Mucosa of gallbladder (tissue), 1 donor: ENCODE measurements at places on chromosomes 3 and 15.
A peak's percentile ranks its signal among the peaks of the same experiment; 100 is the strongest.

- DNase-seq: peak; percentile 51
Measured at GRCh38 chr15:89455535-89455934, 40.8 kb downstream of the RHCG start.

GRCh38 chr3:16455001-16455400 lies 58.5 kb downstream of the RFTN1 start:
- no peak for DNase-seq

GRCh38 chr3:148823026-148823425 lies 4.6 kb upstream of the CPB1 start:
- DNase-seq: no peak

DNA sequence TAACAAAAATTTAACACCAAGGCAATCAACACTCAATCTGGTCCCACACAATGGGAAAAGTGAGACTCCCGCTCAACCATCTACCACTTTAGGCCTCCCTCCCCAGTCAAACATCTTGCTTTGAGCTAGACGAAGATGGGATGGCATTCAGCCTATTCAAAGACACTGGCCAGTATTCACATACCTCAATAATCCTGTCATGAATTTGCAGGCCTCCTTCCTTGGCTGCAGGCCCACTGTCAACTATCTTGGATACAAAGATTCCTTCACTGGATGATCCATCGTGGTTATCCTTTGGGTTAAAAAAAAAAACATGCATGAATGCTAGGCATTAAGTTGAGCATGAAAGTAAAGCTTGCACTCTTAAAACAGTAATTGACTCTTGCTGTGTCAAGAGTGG lies 22.6 kb downstream of the PDZRN3 start:
- no peak for DNase-seq

GRCh38 chr3:196207833-196208607 lies 3.2 kb downstream of the ZDHHC19 start:
- no peak for DNase-seq

GRCh38 chr15:60683156-60683555 lies 204.2 kb upstream of the ICE2 start:
- no peak for DNase-seq

- DNase-seq: no peak
Measured at GRCh38 chr15:67407786-67408185, 113.1 kb upstream of the C15orf61 start.

DNA sequence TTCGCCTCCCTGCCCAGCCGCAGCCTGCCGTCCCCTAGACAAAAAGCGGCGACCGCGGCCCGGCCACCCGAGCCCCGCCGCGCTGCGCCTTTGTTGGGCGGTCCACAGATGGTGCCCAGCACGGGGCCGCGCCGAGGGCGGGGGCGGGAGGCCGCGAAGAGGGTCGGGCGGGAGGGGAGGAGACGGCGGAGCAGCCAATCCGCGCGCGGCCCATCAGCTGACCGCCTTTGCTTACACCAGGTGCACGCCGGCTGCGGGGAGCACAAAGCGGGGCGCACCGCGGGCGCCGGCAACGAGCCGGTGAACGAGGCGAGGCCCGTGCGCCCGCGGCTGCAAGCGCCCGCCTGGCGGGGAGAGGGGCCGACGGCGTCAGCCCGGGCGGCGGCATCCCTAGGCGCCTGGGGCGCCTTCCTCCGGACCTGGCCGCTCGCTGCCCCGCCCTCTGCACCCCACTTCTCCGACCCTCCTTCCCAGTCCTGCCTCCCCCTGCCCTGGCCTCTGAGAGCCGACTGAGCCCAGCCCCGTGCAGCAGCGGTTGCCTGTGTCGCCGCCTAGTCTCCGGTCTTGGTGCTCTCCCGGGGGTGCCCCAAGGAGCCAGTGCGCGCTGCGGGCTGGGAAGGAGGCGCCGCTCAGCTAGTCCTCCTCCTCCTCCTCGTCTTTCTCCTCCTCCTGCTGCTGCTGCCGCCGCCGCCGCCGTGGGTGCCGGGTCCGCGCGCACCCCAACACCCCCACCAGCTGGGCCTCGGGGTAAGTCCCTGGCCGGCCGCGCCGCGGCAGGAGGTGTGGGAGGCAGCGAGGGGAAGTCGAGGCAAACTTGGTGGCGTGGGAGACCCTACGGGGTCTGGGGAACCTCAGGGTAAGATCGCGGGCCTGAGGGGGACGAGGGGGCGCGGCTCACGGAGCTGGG lies at the start of gene LRRN1:
LRRN1 (plus strand) TSS at position 259 of the 907 bp plus-strand sequence. CDS start 45,211 bp downstream, outside the sequence.
- peak; percentile 84 for DNase-seq

DNA sequence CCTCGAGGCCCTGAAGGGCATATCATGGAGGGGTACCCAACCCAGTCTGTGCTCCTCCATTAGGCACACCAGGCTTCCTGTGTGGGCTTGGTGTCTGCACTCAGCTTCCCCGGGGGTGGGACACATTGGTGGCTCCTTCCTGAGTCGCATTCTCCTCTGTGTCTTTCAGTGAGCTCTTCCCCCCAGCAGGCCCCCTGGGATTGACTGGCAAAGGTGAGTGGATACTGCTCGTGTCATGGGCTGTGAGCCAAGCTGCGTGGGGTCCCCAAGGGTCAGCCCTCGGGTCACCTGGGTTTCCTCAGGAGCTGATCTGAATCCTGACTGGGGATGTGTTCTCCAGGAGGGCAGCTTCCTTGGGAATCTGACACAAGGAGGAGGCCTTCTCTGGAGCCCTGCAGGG lies 231.0 kb downstream of the SNRPN start:
- DNase-seq: no peak

- peak; percentile 42 for DNase-seq
Measured at GRCh38 chr15:78638658-78639314, 2.2 kb downstream of the CHRNB4 start.

GRCh38 chr3:106342386-106342785 lies 473.6 kb upstream of the CBLB start:
- DNase-seq: no peak

- no peak for DNase-seq
Measured at GRCh38 chr3:54857343-54857742, 70.5 kb downstream of the LRTM1 start.
